Activated CD4-positive, CD25-positive, alpha-beta regulatory T cell treated with anti-CD3 and anti-CD28 coated beads, Interleukin-2, amount 50 U/mL, for 24 hours (primary cell): ENCODE measurements at places on chromosomes 5 and 9.

DNA sequence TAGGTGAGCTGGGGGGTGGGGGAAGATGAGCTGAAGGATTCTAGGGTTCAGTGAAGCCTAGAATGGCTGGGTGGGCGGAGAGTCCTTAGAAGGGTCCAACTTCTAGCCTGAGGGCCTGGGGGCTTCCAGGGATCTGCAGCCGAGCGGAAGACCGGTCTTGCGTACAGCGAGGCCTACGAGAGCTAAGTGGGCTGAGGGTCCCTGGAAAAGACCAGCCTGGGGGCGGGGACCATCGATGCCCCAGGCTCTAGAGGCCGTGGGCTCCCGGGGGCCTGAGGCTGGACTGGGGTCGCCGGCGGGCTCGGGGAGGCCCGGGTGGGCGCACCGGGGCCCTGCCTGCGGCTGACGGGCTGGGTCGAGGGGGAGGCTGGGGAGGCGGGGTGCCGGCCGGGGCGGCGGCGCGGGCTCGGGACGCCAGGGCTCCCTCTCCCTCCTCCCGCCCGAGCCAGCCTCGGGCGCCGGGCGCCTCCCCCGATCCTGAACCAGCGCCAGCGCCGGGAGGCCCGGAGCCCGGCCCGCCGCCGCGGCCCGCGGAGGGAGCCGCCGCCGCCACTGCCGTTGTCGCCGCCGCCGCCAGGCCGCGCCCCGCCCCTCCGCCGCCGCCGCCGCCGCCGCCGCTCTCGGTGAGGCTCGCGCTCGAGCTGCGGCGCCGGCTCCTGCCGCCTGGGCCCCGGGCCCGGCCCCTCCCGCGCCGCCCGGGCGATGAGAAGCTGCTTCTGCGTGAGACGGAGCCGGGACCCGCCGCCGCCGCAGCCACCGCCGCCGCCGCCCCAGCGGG, at the start of gene MVB12B:
Gene MVB12B, plus strand, starts transcription at position 602 of the 778 bp plus-strand sequence. Its CDS starts 101 bp downstream, at position 703.
- peak; percentile 66 for ATAC-seq

DNA sequence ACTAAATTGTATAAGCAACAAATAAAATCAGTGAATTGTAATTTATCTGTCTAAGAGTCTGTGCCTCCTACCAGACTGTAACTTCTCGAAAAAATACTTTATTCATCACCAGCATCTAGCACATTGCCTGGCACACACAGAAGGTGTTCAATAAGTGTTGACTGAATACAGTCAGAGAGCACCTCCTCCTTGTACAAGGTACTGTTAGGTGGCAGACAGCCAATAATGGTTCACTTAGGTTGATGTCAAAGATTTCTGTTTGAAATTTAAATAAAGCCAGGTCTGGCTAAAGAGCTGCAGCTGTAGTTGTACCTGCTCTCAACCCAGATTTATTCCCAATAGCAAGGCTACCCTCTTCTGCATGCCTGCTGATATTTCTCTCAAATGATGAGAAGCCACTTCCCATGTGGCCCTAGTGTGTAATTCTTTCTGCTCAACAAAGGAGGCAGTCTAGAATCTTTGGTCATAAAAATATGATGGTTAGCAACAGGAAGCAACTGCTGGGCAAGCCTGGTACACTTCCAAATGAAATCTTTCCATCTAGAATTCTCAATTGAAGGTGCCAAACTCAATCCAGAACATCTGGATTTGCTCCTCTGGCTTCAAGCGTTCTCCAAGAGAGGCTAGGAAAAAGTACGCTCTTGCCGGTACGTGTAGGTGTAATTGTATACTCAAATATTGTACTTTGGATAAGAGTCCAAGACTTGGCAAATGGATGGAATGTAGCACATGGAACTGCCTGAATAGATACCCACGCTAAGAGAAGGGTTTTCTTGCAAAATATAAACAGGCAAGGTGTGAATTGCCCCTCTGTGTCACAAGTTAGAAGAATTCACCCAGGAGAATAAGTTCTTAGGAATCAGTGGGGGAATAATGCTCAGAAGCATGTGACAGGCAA, 95.6 kb downstream of the NR6A1 start:
- ATAC-seq, result no peak

- no peak for ATAC-seq
Observed at GRCh38 chr9:76692458-76693129, 71.6 kb upstream of the PCA3 start.

- ATAC-seq, result no peak
Observed at GRCh38 chr9:118306801-118307200, 602.6 kb downstream of the TLR4 start.

GRCh38 chr9:126971261-126971660, 56.7 kb downstream of the RALGPS1 start:
- no peak for ATAC-seq

GRCh38 chr5:1156033-1156753, 44.3 kb upstream of the SLC12A7 start:
- ATAC-seq, result no peak

DNA sequence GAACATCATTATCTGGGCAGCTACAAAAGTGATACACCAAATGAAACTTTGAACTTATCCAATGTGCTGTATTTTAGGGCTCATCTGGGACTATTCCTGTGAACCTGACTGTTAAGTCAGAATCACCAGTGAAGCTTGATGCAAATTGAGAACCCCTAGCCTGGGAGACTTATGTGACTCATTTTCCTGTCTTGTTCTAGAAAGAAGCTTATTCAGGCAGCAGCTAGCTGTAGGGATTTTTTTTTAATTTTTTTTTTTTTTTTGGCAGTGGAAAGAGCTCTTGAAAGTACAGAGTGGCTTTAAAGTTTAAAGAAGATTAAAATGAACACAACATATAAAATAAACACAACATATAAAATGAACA, 81.1 kb upstream of the TNFAIP8 start:
- peak; percentile 72 for ATAC-seq

GRCh38 chr9:109590966-109591365, 92.9 kb upstream of the PTPN3 start:
- ATAC-seq, result no peak

DNA sequence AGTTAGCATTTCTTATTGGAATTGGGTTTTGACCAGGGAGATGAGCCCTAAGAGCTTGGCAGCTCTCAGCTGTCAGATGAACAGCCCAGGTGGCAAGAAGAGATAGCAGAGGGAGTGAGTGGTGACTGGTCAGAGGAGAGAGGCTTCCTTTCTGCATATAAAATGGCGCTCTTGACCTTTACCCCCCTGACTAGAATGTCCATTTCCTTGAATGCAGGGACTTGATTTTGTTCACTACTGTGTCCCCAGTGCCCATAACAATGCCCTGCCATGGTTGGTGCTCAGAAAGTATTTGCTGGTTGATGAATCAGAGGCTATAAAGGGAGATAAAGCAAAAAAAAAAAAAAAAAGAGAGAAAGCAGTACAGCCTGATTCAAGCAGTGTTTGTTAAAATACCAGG, 7.2 kb downstream of the CHMP5 start:
- ATAC-seq, result no peak

GRCh38 chr5:149683964-149684363, 46.1 kb upstream of the PPARGC1B start:
- ATAC-seq, result no peak

DNA sequence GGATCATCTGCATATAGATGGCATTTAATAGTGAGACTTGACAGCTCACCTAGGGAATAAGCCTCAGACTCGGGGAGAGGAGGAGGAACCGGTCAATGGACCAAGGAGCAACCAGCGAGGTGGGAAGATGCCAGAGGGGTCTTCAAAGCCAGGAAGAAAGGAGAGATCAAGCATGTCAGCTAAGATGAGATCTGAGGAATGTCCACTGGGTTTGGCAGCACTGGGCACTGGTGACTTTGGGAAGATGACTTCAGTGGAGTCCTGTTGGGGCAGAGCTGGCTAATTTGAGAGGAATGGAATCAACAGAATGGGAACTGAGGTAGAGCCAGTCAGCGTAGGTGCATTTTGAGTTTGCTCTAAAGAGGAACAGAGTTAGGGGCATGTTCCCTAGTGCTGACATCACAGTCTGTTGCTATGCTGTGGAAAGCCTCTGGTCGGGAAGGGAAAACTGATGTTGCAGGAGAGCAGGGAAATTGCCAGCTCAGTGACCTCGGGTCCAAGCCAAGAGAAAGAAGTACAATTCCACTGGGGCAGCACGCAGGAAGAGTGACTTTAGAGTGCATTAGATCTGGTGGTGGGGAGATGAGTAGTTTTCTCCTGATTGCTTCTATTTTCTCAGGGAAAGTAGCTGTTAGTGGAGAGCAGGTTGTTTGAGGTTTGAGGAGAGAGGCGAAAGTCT, 56.9 kb downstream of the ZNF618 start:
- ATAC-seq, result no peak
